ENCODE measurements at places on chromosomes 1 and 21. TPM values are rescaled to one million over a fixed set of nuclear protein-coding genes. Genes with fewer than 3 reads are reported as not detected.

The NES gene
- not detected for total RNA-seq

The TPTE gene
- total RNA-seq: not detected

- no peak for DNase-seq
Observed at GRCh38 chr1:176989754-176990153, 174.8 kb downstream of the ASTN1 start.

- DNase-seq: no peak
Observed at GRCh38 chr1:38003261-38004250, 1.8 kb downstream of the FHL3 start.

GRCh38 chr1:116972674-116973030 lies 28.9 kb upstream of the CD101 start:
- DNase-seq: no peak

DNA sequence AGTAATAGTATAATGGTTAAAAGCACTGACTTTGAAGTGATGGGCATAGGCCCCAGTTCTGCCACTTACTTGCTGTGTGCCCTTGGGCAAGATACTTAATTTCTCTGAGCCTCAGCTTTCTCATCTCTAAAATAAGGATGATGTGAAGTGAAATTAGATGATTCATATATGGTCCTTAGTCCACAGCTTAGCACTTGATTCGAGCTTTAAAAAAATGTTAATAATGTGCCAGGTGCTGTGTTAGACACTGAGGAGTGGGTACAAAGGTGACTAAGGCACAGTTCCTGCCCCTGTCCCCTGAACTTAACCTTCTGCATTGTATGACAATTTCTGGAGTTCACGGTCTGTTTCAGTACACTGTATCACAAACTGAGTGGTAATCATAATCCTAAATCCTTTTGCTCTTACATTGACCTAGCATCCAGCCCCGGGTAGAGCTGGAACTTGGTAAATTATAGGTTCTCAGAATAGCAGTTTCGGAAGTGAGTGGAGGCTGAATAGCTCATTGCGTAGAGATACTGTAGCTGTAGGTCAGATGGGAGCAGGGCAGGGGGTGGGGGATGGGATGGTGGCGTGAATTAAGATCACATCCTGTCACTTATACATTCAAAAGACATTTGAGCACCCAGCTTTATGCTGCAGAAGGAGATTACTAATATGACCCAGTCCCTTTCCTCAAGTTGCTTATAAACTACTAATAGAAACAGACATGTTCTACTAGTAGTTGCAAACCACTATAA lies 1.5 kb downstream of the ZNF691 start:
- DNase-seq: peak; percentile 4

DNA sequence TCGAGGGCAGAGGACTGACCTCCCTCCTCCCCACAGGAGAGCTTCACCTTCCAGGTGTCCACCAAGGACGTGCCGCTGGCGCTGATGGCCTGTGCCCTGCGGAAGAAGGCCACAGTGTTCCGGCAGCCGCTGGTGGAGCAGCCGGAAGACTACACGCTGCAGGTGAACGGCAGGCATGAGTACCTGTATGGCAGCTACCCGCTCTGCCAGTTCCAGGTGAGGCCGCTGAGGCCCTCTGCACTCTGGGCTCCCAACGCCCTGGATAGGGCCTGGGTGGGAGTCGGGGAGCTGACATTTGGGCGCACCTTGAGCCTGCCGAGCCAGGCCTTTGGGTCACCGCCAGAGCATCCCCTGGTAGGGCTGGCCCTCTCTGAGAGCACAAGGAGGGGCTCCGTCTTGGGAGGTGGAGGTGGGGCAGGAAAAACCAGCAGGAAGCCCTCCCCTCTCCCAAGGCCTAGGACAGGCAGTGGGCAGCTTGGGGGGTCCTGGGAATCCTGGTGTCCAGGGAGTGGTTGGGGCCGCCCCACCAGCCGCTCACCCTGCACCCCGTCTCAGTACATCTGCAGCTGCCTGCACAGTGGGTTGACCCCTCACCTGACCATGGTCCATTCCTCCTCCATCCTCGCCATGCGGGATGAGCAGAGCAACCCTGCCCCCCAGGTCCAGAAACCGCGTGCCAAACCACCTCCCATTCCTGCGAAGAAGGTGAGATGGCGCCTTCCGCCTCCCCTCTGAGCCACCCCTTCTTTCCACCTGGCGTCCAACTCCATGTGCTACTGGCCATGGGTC lies 65.1 kb downstream of the PIK3CD start:
- peak; percentile 40 for DNase-seq

The PLD5 gene
- total RNA-seq: not detected

The CXADR gene
- total RNA-seq: 0.53 TPM

GRCh38 chr1:9345922-9346321 lies 53.2 kb downstream of the SPSB1 start:
- no peak for DNase-seq

DNA sequence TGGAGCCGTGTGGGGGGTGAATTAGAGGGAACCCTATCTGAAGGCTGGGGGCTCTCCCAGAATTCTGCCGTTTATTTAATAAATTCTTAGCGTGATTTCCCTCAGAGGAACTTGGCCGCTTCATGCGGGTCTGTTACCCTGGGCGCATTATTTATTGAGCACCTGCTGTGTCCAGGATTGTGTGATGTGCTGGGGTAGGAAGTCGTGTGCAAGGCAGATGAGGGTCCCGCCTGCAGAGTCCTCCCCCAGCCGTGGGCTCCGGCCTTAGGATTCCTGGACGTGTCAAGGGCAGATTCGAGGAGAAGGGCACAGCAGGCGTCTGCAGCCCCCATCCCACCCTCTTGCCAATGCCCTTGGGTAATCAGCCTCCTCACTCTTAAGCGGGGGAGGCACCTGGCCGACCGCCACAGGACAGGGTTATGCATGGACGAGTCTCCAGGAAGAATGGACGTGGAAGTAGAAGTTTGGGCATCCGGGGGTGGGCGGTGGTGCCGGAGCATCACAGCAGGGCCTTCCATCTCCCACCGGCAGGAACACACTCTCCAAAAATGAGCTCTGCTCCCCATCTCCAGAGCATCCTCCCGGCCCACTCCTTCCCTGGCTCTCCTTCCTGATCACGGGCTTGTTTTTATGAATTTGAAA lies 233.3 kb upstream of the C1orf174 start:
- DNase-seq: no peak

The PLXNA2 gene
- total RNA-seq: 0.77 TPM

DNA sequence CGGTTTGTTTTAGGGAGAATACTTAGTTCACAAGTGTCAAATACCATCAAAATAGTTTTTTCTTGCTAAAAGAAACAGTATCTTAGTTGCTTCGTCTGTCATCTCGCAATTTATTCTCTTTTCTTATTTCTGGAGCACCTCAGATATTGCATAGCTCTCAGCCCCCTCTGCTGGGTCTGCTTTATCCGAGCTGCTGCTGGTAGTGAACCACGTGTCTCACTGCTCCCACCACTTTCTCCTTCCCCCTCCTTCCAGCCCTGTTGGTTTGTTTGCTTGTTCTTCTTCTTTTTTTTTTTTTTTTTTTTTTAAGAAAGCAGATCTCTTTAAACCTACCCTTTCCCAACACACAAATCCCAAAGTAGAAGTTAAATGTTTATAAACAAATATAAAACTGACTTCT lies 170.8 kb downstream of the EDEM3 start:
- no peak for DNase-seq

- DNase-seq: no peak
Observed at GRCh38 chr1:19643121-19643520, 990 bp upstream of the NBL1 start.

The PRELP gene
- total RNA-seq: not detected

DNA sequence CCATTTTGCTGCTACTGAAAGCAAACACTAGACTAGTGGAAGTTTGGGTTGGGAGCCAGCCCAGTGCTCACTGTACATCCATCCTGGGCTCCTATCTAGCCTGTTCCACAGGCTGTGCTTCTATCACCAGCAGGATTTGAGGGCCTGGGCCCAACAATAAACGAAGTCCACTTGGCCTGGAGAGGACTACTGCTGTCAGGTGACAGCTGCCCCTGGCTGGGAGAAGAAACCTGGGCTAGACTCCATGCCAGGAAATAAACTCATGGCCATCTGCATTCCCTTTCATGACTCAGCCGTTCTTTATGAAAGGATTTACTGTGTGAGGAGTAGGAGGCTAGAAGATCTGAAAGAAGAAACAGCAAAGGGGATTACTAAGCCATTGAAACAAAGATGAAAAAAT lies 35.5 kb downstream of the COLGALT2 start:
- DNase-seq: no peak

DNA sequence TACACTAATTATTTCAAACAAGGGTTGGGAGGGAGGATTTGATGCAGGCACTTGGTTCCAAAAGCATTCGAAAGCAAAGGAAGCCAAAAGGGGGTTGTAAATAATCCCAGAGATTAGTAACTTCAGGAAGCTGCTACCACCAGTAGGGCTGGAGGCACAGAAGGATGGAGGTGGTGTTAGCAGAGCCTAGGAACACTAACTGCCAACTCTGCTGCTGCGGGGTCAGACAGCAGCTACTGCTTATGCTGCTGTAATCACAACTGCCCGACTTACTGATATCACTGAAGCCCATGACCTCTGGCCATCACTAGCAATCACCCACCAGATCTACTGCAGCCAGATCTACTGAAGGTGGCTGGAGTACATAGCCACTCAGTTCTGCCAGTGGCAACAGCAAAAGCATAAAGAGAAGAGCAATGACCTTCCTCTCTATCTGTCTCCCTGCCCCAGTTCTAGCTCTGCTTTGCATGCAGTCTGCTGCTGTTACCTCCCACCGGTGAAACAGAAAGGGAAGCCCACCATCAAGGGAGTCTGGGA lies 408.5 kb downstream of the PLPP3 start:
- no peak for DNase-seq

DNA sequence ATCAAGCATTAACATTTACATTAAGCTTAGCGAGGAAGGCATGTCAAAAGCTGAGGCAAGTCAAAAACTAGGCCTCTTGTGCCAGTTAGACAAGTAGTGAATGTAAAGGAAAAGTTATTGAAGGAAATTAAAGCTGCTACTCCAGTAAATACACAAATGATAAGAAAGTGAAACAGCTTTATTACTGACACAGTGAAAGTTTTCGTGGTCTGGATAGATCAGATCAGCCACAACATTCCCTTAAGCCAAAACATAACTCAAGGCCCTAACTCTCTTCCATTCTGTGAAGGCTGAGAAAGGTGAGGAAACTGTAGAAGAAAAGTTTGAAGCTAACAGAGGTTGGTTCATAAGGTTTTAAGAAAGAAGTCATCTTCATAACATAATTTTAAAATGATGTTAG lies 131.9 kb downstream of the VAV3 start:
- DNase-seq: no peak

The CA6 gene
- not detected for total RNA-seq

The FAM72A gene
- total RNA-seq: 1.2 TPM

- no peak for DNase-seq
Observed at GRCh38 chr1:14765773-14766172, 167.3 kb downstream of the KAZN start.

The SHISAL2A gene
- total RNA-seq: 28.4 TPM

DNA sequence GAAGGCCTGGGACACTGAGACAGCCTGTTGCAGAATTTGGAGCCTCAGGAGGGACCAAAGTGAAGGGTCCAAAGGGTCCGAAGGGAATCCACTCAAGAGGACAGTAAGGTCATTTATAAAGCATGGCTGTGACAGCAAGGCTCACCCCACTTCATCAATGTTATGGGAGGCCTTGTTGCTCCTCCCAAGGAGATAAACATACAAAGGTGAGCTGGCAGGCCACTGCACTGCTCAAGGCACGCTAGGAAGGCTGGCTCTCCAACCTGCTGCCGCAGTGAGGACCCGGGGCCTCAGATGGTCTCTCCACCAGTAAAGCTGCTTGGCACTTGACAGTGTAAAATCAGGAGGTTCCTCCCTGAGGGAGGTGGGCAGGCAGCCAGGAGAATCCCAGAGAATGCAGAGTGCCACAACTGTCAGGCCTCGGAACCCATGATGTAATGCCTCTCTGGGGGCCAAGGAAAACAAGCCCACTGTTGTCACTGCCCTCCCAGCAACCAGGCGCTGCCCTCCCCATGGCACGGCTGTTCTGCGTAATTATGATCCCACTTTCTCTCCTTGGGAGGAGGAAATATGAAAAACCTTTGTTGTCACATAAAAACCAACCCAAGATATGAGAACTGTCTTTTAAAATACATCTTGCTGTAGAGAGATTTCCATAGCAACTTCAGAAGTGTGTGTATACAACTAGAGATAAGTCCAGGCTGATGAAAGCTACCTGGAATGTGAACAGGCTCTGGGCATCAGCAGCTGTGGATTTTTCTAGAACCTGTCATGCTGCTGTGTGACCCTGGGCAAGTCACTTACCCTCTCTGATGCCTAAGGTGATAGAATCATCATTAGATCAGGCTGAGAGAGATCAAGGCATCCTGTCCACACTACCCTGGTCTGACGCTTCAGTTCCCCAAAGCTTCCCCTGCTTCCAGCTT lies 102.5 kb downstream of the KCNN3 start:
- no peak for DNase-seq

The DYRK1A gene
- total RNA-seq: 145 TPM

GRCh38 chr1:245603311-245603865 lies 448.6 kb downstream of the KIF26B start:
- no peak for DNase-seq

GRCh38 chr21:41169701-41170100 lies 1.7 kb downstream of the BACE2 start:
- no peak for DNase-seq

DNA sequence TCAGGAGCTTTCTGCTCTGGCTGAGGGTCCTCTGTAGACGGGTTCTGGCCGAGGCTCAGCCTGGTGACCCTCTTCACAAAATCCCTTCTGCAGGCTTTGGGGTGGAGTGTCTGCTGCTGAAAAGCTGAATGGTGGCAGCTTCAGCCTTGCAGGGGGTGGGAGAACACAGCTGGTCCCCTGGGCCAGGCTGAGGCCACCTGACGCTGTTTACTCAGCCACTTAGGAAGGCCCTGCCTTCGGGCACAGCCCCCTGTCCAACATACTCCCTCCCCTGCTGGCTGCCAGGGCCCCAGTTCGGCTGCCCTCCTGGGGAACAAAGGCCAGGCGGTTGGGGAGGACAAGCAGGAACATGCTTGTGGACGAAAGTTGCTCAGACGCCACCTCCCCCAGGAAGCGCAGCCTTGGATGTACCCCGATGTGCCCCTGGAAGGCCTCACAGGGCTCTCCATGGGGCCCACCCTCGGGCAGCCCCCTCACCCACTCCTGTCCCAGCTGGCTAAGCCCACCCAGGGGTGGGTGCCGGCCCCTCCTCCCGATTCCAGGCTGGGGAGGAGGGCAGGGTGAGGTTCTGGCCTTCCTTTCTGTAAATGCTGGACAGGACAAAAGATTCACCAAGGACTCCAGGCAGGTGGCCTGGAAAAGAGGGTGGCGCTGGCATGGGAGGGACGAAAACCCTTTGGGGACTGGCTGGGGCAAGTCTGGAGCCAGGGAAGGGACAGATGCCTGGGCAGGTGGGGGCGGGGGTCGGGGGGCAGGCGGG lies at the start of gene ANKRD65:
ANKRD65 (minus strand) TSS at position 130 of the 760 bp plus-strand sequence. CDS start 271 bp downstream, outside the sequence.
- no peak for DNase-seq

The AZIN2 gene
- total RNA-seq: 4.9 TPM

DNA sequence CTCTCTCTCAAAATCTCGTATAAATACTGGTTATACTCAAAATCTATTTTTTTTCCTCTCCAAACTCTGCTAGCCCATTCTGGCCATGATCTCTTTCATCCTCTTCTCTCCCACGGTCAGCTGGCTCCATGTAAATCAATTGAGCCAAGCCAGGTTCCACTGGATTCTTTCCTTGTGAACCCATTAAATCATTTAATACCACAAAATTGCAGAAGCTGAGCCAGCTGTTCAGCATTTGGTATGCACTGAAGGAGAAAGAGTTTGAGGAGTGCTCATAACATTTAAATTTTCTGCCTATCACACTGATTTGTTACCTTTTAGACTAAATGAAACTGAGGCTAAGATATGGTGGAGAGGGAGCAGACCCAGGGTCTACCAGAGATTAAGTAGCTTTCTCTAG lies 29.1 kb upstream of the TADA1 start:
- DNase-seq: no peak

- DNase-seq: no peak
Observed at GRCh38 chr1:213381572-213382084, 330.6 kb downstream of the RPS6KC1 start.
